ENCODE measurements at places on chromosomes 7 and 10.

- DNase-seq: no peak
These were observed 341.1 kb downstream of the PLXDC2 start for GRCh38 chr10:20157314-20157713.

GRCh38 chr10:69506834-69507713 lies 55.8 kb downstream of the TSPAN15 start:
- DNase-seq: no peak

DNA sequence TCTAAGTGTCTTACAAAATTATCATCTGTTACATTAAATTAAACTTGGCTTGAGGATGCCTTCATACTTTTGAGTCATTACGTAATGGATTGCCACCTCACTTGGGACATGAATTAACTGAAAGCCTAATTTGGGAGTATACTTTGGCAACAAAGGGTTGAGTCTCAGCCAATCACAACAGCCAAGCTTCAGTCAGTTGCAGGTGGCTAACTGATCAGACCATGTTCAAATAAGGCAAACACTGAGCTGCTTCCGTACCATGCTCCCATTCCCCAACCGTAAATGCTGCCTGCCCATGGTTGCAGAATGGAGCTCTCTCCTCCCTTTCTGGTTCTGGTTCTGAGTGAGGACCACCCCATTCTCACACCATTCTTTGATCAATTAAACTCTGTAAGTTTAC lies 92.9 kb upstream of the STK17A start:
- no peak for DNase-seq

GRCh38 chr7:21480693-21481403 lies 53.0 kb downstream of the SP4 start:
- DNase-seq: no peak

DNA sequence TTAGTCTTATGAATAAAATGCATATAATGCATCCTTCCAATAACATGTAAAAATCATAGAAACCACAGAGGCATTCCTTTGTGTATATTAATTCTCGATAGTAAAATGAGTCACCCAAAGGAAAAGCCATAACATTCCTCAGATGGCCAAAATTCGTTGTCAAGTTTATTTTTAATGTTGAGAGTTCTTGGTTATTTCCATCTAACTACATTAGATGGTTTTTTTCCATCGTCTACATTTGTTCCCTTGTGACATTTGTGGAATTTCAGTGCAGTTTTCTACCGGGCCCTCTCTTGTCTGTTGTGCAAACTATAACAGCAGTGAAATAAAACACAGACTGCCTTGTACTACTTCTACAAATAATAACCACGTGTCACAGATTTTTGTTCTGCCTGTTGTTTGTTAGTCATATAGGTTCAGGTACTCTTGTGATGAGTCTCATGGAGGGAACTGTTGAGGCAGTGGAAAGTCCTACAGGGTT lies 54.7 kb upstream of the CCAR1 start:
- peak; percentile 93 for DNase-seq

DNA sequence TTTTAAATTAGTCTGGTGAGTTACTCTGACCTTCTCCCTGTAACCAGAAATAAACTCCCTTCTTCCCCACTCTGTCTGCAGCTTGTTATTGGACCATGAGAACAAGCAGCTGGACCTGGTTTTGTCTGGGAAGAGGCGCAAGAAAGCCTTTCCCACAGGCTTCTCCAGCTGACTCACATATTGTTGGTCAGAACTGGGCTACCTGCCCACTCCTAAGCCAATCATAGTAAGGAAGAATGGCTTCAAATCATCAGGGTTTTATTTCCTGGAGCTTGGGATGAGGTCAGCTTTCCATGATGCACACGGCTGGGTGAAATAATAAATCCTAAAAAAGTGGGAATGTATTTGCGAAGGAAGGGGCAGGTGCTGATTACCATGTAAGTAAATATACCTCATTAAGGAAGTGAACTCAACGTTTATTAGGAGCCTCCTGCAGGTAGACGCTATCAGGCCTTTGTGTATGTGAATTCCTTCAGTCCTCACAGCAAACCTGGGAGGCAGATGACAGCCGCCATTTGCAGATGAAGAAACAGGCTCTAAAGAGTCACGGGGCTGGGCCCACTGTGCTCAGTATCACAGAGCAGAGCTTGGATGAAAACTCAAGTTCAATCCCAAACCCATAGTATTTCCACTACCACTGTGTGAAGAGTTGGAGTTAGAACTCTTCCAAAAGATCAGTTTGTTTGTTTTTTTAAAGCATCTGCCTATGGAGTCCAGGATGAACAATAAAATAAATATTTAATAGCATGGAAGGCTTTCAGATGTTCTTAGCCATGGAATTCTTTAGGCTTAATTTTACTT lies 32.8 kb downstream of the IL15RA start:
- DNase-seq: peak; percentile 100

- DNase-seq: no peak
These were observed 108.0 kb downstream of the LRRTM3 start for GRCh38 chr10:67033878-67034277.

GRCh38 chr10:71326464-71326881 lies 7.4 kb downstream of the SLC29A3 start:
- DNase-seq: no peak

- DNase-seq: no peak
These were observed 734.3 kb upstream of the POT1 start for GRCh38 chr7:125663961-125664360.

- DNase-seq: no peak
These were observed 23.4 kb downstream of the UROS start for GRCh38 chr10:125799451-125800182.

DNA sequence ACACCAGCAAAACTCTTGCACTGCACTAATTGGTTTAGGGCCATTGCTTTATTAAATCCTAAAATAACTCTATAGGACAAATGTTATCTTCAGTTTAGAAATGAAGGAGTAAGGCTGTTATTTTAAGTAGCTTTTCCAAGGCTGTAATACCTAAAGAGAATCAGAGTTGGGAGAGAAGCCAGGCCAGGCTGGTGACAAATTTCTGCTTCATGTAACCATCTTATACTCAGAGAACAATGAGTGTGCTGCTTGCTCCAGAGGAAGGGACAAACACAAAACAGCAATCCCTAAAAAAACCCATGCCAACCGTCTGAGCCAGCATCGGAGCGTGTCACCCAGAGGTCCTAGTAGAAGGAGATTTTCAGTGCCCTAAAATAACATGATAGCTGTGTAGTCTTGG lies 49.7 kb upstream of the TARP start:
- DNase-seq: no peak

GRCh38 chr10:44848211-44848610 lies 62.9 kb upstream of the TMEM72 start:
- DNase-seq: no peak

- no peak for DNase-seq
These were observed 42.3 kb downstream of the MINPP1 start for GRCh38 chr10:87546971-87547413.

- no peak for DNase-seq
These were observed 31.5 kb upstream of the ADCYAP1R1 start for GRCh38 chr7:31020652-31021051.

GRCh38 chr10:33187427-33187999 lies 147.0 kb downstream of the NRP1 start:
- no peak for DNase-seq

- no peak for DNase-seq
These were observed 70.3 kb downstream of the ABI1 start for GRCh38 chr10:26790221-26790995.

- no peak for DNase-seq
These were observed 134.0 kb upstream of the SEMA3D start for GRCh38 chr7:85320699-85321476.

DNA sequence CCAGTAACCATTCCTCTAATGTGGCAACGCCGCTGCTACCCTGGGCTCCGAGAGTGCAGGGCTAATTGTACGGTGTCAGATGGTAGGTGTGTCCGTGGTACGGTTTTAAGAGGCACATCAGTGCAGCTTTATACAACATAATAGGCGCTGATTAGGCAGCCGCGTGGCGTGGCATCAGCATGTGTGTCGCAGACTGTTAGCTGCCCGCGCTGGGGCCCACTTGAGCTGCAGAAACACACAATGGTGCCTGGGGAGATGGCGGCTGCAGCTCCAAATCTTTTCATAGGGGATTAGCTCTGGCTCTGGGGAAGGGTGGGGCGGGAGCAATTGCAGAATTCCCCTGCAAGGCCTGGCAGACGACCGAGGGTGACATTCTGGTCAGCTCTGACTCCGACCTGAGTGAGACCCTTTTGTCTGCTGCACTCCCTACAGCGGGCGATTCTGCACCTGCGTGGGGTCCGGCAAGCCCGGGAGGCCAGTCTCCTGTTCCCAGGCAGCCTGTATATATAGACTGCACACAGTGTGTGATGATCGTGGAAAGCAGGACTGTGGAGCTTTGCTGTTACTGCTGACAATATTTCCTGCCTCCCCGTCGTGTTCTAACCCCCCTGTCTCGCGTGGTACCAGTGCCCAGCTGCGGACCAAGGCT lies 722.7 kb upstream of the CELF2 start:
- no peak for DNase-seq

GRCh38 chr10:125116041-125116649 lies 44.2 kb downstream of the CTBP2 start:
- no peak for DNase-seq

- no peak for DNase-seq
These were observed 67.6 kb downstream of the DNMBP start for GRCh38 chr10:99941942-99942820.

DNA sequence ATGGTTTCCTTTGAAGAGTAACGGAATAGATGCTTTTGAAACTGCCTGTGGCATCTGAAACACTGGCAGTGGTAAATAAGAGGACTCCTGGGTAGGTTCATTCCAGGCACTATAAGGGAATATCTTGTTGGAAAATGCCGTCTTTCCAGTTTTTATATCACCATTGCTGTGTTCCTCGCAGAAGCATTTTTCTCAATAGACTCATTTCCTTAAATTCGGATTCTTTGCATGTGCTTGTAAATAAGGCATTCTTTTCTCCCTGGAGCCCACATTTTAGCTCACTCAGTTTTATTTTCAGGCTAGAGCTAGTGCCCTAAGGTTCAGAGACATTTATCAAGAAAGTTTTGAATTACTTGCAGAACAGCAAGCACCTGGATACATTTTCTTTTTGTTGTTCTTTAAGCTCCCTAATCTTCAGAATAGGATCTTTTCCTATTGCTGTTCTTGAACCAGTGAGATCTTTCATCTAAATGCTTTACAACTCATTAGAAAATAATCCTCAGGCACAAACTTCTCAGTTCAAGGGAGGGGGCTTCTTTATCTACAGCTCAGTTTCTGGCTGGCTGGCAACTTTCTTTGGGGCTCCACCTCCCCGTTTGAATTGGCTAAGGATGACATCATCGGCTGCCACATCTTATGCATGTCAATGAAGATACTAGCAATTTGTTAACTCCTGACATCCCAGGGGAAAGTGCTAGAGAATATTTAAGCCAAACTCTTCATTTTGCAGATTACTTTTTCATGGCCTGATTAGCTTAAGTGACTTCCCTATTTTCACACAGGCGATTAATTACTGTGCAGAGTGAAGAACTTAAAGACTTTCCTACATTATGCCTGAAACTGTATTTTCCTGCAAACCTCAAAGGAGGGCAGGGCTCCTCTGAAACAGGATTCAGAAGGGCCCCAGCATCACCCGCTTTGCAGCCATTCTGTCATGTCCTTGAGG lies 133.7 kb upstream of the RSU1 start:
- DNase-seq: no peak

DNA sequence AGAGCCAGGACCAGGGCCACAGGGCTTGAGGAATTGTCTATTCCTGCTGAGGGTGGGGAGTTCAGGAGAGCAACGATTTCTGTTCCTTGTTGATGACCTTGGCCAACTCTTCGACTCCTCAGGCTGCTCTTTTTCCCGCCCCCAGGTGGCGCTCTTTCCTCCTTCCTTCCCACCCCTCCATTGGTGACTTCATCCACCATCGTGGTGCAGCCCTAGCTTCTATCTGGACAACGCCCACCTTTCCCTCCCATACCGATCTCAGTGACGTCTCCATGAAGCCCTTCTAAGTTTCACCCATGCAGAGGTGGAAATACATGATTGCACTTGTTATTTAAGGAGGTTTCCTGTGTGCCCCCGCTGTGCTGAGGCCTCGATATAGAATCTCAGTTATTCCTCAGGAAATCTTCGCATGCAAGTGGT lies 22.1 kb upstream of the CARD11 start:
- DNase-seq: no peak

- no peak for DNase-seq
These were observed 5.9 kb upstream of the MAGI2 start for GRCh38 chr7:79459381-79459780.

GRCh38 chr10:118543714-118544400 lies 51.6 kb downstream of the PRLHR start:
- no peak for DNase-seq

DNA sequence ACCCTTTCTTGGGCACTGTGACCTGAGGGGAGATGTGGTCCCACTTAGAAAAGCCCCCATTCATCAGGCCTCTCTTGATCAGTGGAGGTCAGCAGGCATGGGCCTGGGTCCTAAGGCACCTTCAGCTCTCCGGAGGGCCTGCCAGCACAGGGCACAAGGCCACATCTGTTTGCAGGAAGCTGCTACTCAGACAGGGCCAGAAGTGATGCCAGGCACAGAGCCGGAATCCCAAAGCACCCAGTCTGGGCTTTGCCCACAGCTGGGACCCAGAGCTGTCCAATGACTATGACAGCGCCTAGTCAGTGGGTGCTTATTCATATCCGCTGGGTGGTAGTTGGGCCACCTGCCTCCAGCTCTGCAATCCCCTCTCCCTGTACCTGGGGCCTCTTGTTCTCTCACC lies 63.2 kb upstream of the ELN start:
- no peak for DNase-seq

- DNase-seq: no peak
These were observed 43.3 kb downstream of the GPR37 start for GRCh38 chr7:124722292-124722691.

DNA sequence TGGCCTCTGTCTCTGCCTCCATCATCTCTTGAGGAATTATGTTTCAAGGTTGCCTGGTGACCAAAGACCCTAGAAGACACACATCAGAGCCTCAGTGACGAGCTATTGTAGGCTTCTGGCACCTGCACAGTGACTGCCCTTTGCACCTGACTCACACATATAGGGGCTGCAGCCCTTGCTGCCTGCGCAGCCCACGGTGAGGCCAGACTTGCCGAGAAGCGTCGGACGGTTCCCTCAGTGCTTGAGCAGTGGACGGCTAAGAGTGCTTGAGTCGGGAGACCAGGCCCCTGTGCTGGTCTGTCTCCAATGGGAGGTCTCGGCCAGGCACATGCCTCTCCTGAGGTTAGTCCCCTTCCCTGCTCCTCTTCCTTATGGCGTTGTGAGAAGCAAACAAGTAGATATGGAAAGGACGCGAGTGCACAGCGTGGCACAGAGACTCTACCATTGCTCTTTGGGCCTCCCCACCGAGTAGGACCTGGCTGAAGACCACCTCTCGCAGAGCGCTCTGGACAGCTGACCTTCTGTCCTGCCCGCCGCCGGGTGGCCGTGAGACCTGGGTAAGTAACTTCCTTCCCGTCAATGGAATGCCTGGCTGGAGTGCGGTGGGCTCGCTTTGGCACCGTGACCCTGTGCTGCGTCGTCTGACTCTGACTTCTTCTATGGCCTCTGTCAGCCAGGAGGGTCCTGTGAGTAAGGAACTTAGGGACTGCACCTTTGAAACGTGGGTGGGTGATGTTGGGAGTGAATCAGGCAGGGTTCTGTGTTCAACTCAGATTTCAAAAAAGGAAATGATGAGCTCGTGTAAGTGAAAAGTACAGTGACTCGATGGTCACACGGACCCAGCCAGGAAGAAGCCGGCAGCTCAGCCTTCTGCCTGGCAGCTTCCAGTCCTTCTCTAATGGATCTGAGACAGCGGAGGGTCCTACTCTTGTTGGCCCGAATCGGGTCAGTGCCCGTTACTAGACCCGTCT lies 33.7 kb downstream of the ZNF775 start:
- DNase-seq: no peak

- DNase-seq: no peak
These were observed at the start of gene JAZF1 for GRCh38 chr7:28180364-28181147. JAZF1 (minus strand) TSS chr7:28180795.
